Lung (tissue), 17 donors: ENCODE measurements at places on chromosomes 2 and 18. TPM values are rescaled to one million over a fixed set of nuclear protein-coding genes. Genes with fewer than 3 reads are reported as not detected.

DNA sequence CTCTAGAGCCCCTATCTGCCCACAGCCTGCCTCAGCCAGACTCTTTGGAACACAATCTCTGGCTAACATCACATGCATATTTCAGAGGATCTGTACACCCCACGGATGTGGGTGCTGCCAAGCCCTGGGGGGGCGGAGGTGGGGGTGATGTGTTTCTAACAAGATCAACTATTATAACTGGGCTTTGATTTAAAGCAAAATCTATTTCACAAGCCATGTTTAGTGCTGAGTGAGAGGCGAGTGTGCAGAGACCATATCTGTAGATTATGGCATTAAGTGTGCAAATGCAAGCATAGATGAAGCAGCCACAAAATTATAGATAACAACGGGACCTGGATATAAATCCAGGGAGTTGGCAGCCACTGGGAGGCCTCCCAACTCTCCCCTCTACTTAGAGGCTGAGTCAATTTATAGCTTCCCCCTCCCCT, 135.8 kb upstream of the SMAD2 start:
- H3K4me1 ChIP-seq: no peaks in the 10 kb centered on the region
- H3K27me3 ChIP-seq: no peaks in the 10 kb centered on the region
- no peak overlapping the region for H3K4me3 ChIP-seq
- no peak overlapping the region for H3K27ac ChIP-seq
- no peaks in the 10 kb centered on the region for H3K36me3 ChIP-seq

- H3K27ac ChIP-seq: peak overlapping the region; percentile 87
- peak overlapping the region; percentile 38 for H3K4me3 ChIP-seq
- peak; percentile 69 for DNase-seq
- H3K36me3 ChIP-seq: no peaks in the 10 kb centered on the region
Observed at GRCh38 chr2:207163053-207163755, 2.5 kb downstream of the KLF7 start.

Gene FSHR
- not detected for total RNA-seq

- H3K27ac ChIP-seq: no peak overlapping the region
- H3K27me3 ChIP-seq: no peaks in the 10 kb centered on the region
- no peak overlapping the region for H3K4me3 ChIP-seq
- no peak for DNase-seq
Observed at GRCh38 chr2:69936906-69937305, 22.0 kb downstream of the MXD1 start.

GRCh38 chr2:197339016-197339415, 28.4 kb upstream of the ANKRD44 start:
- no peaks in the 10 kb centered on the region for H3K36me3 ChIP-seq
- no peak for DNase-seq
- H3K27me3 ChIP-seq: no peaks in the 10 kb centered on the region
- no peaks in the 10 kb centered on the region for H3K4me1 ChIP-seq
- no peak overlapping the region for H3K27ac ChIP-seq
- no peak overlapping the region for H3K4me3 ChIP-seq

Gene FSIP2
- 0.58 TPM for total RNA-seq

DNA sequence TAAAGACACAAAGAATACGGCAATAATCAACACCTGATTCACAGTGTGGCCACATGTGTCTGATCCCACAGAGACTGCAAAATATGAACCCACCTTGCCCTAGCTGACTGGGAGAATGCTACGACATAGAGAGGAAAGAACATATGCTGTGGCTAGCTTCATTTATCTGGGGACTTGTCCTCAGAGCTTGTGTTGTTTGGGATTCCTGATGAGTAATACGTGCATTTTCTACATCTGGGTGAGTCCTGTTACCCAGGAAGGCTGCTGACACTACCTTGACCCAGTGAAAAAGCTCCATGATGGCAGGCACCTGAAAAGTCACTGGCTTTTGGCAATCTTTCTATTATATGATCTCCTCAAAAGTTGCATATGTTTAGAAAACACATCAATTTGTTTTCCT, 427.7 kb upstream of the LYPD1 start:
- H3K4me3 ChIP-seq: no peak overlapping the region
- H3K36me3 ChIP-seq: no peaks in the 10 kb centered on the region
- DNase-seq: no peak

- no peak overlapping the region for H3K27ac ChIP-seq
- no peaks in the 10 kb centered on the region for H3K27me3 ChIP-seq
- H3K36me3 ChIP-seq: no peaks in the 10 kb centered on the region
- no peaks in the 10 kb centered on the region for H3K4me1 ChIP-seq
- no peak for DNase-seq
Observed at GRCh38 chr2:20781656-20782265, 41.1 kb downstream of the LDAH start.

GRCh38 chr2:44545005-44545404, 183.3 kb downstream of the CAMKMT start:
- H3K4me1 ChIP-seq: peaks cover 10% of the 10 kb centered on the region
- no peak overlapping the region for H3K4me3 ChIP-seq
- no peaks in the 10 kb centered on the region for H3K27me3 ChIP-seq
- no peaks in the 10 kb centered on the region for H3K36me3 ChIP-seq
- no peak overlapping the region for H3K27ac ChIP-seq

GRCh38 chr2:77104554-77104953, 417.6 kb downstream of the LRRTM4 start:
- no peaks in the 10 kb centered on the region for H3K4me1 ChIP-seq
- H3K27ac ChIP-seq: no peak overlapping the region
- no peaks in the 10 kb centered on the region for H3K36me3 ChIP-seq
- H3K27me3 ChIP-seq: no peaks in the 10 kb centered on the region
- peak; percentile 13 for DNase-seq
- no peak overlapping the region for H3K4me3 ChIP-seq

Gene IFIH1
- 26.1 TPM for total RNA-seq

Gene PXDN
- 38.6 TPM for total RNA-seq

Gene TMEM169
- 0.63 TPM for total RNA-seq

DNA sequence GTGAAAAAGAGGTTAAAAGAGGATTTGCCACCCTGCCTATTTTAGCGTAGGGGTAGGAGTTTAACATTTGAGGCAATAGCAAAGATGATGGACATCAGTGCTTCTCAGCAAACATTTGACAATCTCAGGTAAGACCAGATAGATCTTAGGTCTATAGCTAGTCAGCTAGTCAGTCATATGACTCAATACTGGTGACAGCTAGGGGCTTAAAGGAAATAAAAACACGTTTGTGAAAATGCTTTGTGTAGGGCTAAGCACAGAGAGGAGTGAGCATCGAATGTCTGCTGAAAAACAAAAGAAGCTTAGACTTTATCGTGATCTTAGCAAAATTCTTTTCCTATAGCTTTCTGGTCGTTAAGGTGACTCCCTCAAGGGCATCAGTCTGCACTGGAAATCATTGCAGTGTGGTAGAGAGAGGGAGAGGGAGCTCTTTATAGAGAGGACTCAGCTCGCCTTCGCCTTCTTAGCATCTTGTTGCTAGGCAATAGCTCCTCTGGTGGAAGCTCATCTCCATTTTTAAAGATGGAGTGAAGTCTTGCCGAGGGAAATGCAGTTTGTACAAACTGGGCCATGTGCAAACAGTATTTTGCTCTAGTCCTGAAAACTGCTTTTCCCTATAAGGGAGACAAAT, 62.8 kb upstream of the SLC38A11 start:
- no peak overlapping the region for H3K27ac ChIP-seq
- H3K27me3 ChIP-seq: no peaks in the 10 kb centered on the region
- no peaks in the 10 kb centered on the region for H3K36me3 ChIP-seq
- no peak overlapping the region for H3K4me3 ChIP-seq

- no peaks in the 10 kb centered on the region for H3K27me3 ChIP-seq
- no peak for DNase-seq
- H3K4me3 ChIP-seq: no peak overlapping the region
Observed at GRCh38 chr2:109525836-109526235, 87.9 kb downstream of the SEPTIN10 start.

DNA sequence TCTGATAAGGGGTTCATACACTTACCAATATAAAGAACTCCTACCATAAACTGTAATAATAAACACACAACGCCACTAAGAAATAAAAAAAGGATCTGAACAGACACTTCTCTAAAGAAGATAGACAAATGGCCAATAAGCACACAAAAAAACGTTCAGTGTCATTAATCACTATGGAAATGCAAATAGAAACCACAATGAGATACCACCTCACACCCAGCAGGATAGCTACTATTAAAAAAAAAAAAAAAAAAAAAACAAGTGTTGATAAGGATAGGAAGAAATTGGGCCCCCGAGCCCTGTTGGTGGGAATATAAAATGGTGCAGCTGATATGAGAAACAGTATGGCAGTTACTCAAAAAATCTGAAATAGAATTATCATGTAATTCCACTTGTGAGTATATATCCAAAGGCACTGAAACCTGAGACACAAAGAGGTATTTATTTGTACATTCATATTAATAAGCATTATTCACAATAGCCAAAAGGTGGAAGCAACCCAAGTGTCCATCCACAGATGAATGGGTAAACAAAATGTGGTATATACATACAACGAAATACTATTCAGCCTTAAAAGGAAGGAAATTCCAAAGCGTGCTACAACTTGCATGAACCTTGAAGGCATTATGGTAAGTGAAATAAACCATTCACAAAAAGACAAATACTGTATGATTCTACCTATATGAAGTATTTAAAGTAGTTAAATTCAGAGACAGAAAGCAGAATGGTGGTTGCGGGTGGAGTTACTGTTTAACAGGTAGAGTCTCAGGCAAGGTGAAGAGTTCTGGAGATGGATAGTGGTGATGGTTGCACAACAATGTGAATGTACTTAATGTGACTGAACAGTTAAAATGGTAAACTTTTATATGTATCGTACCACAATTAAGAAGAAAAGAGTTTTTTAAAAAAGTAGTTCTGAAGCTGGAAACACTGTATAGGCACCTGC, 17.9 kb downstream of the REV1 start:
- no peak overlapping the region for H3K27ac ChIP-seq
- no peaks in the 10 kb centered on the region for H3K36me3 ChIP-seq
- no peak for DNase-seq
- H3K4me1 ChIP-seq: peaks cover 22% of the 10 kb centered on the region
- no peaks in the 10 kb centered on the region for H3K27me3 ChIP-seq

Gene SIX3
- total RNA-seq: not detected

- no peak for DNase-seq
- H3K4me3 ChIP-seq: no peak overlapping the region
- no peaks in the 10 kb centered on the region for H3K36me3 ChIP-seq
- H3K4me1 ChIP-seq: no peaks in the 10 kb centered on the region
Observed at GRCh38 chr2:232368311-232368731, 10.2 kb upstream of the ALPP start.

Gene GULP1
- total RNA-seq: 29.2 TPM

Gene SERPINB4
- not detected for total RNA-seq

Gene ACTG2
- 82.9 TPM for total RNA-seq

GRCh38 chr18:12397793-12398192, 9.9 kb upstream of the PRELID3A start:
- H3K27me3 ChIP-seq: no peaks in the 10 kb centered on the region
- no peak overlapping the region for H3K27ac ChIP-seq
- no peaks in the 10 kb centered on the region for H3K36me3 ChIP-seq
- no peak overlapping the region for H3K4me3 ChIP-seq
- DNase-seq: no peak

Gene RHBDD1
- total RNA-seq: 66.4 TPM

GRCh38 chr2:9638532-9638931, 7.7 kb upstream of the YWHAQ start:
- H3K27me3 ChIP-seq: no peaks in the 10 kb centered on the region
- H3K4me1 ChIP-seq: peaks cover 11% of the 10 kb centered on the region
- H3K27ac ChIP-seq: peak overlapping the region; percentile 40

DNA sequence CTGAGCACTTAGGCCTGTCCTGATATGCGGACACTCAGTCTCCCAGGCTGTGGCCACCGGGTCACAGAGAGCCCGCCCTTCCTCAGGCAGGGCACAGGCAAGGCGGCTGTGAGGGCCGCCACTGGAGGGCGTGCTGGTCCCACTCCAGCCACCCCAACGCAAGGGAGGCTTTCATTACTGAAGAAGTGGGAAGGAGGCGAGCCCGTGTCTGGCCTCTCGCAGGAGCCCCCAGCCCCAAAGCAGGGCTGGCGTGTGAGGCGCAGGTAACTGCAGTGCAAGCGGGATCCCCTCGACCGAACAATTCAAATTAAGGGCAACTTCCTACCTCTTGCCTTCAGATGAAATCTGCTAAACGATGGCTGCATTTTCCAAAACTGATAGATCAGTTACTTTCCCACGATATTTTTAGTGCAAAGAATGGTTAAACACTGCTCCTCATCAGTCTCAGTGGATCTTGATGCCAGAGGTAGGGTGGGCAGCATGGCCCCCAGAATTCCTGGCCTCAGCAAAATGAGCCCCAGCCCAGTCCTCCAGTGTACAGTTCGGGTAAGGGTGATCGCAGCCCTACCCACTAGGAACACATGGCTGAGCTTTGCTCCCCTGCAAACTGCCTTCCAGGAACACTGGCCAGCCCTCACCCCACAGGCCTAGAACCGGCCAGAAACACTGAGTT, 97.2 kb downstream of the SEPTIN10 start:
- no peak overlapping the region for H3K27ac ChIP-seq
- no peaks in the 10 kb centered on the region for H3K27me3 ChIP-seq

DNA sequence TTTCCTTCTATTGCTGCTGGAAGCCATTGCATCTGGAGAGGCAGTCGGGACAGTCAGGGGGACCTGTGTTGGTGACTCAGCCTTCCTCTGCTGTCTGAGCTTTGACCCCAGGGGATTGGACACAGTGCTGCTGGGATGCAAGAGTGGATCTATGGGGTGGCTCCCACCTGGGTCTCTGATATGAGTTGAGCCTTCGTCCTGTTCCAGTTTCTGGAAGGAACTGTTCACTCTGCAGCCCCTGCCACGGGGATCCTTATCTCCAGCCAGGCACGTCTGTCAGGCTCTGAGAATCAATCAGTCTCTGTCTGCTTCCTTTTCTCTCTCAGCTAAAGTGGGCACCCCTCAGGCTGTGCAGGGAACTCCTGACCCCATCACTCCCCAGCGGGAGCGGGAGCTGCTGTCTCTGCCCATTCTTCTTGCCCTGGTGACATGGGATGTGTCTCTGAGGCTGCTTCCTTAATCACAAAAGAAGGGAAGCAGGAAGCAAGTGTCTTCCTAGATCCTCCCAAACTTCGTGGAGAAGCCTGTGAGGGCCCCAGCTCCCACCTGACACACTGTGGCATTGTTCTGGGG, 51.7 kb downstream of the ARHGAP28 start:
- H3K4me3 ChIP-seq: no peak overlapping the region
- H3K4me1 ChIP-seq: peaks cover 42% of the 10 kb centered on the region
- H3K27me3 ChIP-seq: no peaks in the 10 kb centered on the region
- H3K27ac ChIP-seq: peak overlapping the region; percentile 18

- H3K4me1 ChIP-seq: no peaks in the 10 kb centered on the region
- DNase-seq: no peak
- H3K27me3 ChIP-seq: no peaks in the 10 kb centered on the region
- peaks cover 2% of the 10 kb centered on the region for H3K36me3 ChIP-seq
Observed at GRCh38 chr18:80022613-80023012, 11.6 kb upstream of the RBFA start.

GRCh38 chr2:71101656-71102055, 28.4 kb downstream of the MCEE start:
- no peak overlapping the region for H3K27ac ChIP-seq
- H3K36me3 ChIP-seq: no peaks in the 10 kb centered on the region
- H3K27me3 ChIP-seq: no peaks in the 10 kb centered on the region
- no peaks in the 10 kb centered on the region for H3K4me1 ChIP-seq
- H3K4me3 ChIP-seq: no peak overlapping the region

- H3K36me3 ChIP-seq: no peaks in the 10 kb centered on the region
- peaks cover 17% of the 10 kb centered on the region for H3K4me1 ChIP-seq
- no peak overlapping the region for H3K4me3 ChIP-seq
Observed at GRCh38 chr18:48775372-48776155, 175.2 kb downstream of the SMAD7 start.
